ENCODE measurements at places on chromosomes 6 and 20.

GRCh38 chr6:28884423-28885131 lies 39.2 kb downstream of the TRIM27 start:
- peak; percentile 81 for DNase-seq

- no peak for DNase-seq
Measured at GRCh38 chr6:20399518-20399917, 2.2 kb upstream of the E2F3 start.

DNA sequence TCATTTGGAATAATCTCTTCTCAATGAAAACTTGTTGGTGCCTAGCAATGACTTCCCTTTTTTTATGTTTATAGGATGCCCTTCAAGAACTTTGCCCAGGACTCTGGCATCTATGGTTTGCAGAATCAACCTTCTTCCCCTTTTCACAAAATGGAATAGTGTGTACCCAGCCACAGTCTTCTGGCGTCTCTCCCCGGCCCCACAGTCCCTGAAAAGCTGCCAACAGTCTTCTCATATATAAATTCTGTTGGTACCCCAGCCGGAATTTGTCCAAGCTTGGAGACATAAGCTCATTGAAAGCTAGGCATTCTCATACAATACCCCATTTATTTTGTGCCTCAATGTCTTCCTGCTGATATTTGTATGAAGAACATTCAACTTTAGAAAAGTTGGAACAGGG lies 26.4 kb upstream of the MCM3 start:
- no peak for DNase-seq

GRCh38 chr20:16040742-16041141 lies 532.5 kb downstream of the KIF16B start:
- no peak for DNase-seq

DNA sequence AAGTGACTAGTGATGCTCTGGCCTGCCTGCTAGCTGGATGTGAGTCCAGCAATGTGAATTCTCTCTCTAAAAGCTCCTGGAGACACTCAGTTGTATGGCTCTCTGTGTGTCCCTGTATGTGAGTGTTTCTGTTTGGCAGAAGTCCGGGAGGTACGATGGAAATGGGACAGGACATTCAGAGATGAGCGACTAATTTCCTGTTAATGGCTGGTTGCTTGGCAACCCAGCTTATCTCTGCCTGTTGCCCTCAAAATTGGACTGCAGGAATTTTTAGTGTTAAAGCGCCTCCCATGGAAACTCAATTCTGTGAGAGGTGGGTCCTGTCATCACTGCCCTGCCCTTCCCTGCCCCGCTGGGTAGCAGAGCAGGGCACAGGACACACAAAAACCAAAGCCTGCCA lies 136.8 kb upstream of the LRFN2 start:
- DNase-seq = no peak
